Activated CD8-positive, alpha-beta T cell treated with anti-CD3 and anti-CD28 coated beads for 36 hours (primary cell): ENCODE measurements at places on chromosomes 3 and 15. TPM values are rescaled to one million over a fixed set of nuclear protein-coding genes. Genes with fewer than 3 reads are reported as not detected.

The TMC3 gene
- total RNA-seq = not detected

The ANP32A gene
- total RNA-seq = 239 TPM

The GPR149 gene
- total RNA-seq = not detected

The RTP1 gene
- total RNA-seq = not detected

The ARHGEF26 gene
- total RNA-seq = not detected

The TRIM59 gene
- 27.0 TPM for total RNA-seq

The NFKBIZ gene
- 70.6 TPM for total RNA-seq

The GOLGA6A gene
- not detected for total RNA-seq

The CYFIP1 gene
- 11.6 TPM for total RNA-seq

The GRAMD2A gene
- not detected for total RNA-seq

The GRIP2 gene
- not detected for total RNA-seq

The CIDEC gene
- total RNA-seq = not detected

The RETNLB gene
- not detected for total RNA-seq

DNA sequence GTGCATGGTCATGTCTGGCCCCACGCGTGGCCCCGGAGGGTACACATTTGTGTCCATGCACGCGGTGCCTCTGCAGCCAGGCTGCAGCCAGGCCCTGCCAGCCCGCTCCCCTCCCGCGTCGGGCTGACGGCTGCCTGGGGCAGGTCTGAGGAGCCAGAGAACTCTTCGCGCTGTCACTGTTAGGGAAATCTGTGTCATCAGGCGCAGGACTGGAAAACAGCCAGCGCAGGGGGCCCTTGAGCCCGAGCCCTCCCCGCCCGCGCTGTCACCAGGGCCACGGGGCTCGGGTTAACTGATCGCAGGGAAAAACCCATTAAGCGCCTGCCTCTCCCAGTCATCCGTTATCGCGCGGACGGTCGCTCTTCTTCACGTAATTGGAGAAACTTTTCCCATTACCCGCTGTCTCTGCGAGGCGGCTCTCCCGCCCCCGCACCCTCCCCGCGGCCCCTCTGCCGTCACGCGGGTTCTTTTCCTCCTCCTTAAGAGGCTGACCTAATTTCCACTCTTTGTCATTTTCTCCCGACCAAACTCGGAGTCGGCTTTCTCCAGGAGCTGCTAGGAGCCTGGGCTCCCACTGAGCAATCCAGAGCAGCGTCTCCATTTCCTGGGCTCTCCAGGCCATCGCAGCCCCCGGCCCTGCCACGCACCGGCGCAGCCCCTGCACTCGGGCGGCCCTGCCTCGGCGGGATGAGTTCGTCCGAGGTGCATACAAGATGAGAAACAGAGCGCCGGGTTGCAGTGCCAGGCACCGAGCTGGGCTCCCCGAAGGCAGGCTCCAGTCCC, 57.5 kb upstream of the PRR23E start:
- peaks cover 4% of the 10 kb centered on the region for H3K4me1 ChIP-seq
- DNase-seq = peak; percentile 31
- no peak overlapping the region for H3K4me3 ChIP-seq
- no peaks in the 10 kb centered on the region for H3K36me3 ChIP-seq

DNA sequence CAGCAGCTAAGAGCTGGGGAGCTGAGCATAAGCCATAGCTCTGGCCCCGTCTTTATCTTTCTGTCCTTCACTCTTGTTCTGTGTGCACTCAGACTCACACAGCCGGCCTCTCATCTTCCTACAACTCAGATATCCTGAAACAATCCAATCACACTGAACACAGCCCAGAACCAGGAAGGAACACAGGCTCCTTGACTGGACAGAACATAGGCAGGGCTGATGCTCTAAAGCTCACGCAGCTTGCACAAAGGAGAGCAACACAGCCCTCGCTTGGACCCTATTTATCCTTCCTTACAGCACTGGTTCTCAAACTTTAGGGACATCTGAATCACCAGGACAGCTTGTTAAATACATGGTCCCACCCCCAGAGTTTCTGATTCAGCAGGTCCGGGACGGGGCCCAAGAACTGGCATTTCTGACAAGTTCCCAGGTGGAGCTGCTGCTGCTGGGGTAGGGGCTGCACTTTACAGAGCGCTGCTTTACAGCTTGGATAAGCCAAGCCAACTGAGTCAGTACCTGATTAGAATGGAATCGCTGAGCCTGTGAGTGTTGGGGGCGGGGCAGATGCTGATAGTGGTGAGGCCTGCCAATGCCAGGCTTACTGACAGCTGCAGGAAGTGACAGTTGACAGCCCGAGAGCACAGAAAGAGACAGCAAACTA, 65.1 kb downstream of the MRPL46 start:
- DNase-seq = peak; percentile 67
- no peaks in the 10 kb centered on the region for H3K36me3 ChIP-seq
- H3K4me1 ChIP-seq = peaks cover 11% of the 10 kb centered on the region

DNA sequence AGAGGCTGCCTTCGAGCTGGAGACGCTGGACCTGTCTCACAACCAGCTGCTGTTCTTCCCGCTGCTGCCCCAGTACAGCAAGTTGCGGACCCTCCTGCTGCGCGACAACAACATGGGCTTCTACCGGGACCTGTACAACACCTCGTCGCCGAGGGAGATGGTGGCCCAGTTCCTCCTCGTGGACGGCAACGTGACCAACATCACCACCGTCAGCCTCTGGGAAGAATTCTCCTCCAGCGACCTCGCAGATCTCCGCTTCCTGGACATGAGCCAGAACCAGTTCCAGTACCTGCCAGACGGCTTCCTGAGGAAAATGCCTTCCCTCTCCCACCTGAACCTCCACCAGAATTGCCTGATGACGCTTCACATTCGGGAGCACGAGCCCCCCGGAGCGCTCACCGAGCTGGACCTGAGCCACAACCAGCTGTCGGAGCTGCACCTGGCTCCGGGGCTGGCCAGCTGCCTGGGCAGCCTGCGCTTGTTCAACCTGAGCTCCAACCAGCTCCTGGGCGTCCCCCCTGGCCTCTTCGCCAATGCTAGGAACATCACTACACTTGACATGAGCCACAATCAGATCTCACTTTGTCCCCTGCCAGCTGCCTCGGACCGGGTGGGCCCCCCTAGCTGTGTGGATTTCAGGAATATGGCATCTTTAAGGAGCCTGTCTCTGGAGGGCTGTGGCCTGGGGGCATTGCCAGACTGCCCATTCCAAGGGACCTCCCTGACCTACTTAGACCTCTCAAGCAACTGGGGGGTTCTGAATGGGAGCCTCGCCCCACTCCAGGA, 21.1 kb downstream of the NRROS start:
- DNase-seq = no peak
- H3K27me3 ChIP-seq = no peaks in the 10 kb centered on the region
- H3K27ac ChIP-seq = no peak overlapping the region
- peaks cover 17% of the 10 kb centered on the region for H3K36me3 ChIP-seq

DNA sequence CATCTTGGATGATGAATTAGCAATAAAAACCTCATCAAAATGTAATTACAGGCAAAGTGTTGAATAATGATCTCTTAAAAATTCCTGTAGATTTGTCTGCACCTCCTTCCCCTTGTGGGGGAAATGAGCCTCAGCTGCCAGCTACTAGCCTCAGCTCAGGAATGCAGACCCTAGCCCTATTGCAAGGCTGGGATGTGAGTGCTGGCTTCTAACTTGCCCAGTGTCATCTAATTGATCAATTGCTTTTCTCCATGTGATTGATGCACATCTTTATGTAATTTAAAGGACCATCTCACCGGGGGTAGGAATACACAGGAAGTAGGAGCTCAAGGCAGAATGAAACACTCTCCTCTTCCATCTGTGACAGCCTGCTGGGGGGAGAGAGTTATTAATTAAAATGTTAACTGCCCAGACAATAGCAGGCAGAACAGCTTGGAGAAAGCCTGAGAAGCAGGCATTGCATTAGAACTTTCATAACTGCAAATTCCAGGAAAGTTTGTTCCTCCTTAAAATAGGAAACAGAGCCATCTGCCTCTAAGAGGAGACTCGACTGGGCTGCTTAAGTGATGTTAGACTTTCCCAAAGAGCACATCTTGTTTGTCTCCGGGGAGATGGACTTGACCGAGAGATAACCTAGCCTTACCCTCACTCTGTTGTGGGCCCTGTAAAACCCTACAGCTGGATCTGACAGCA, 69.6 kb downstream of the LRTM1 start:
- DNase-seq = no peak
- no peak overlapping the region for H3K4me3 ChIP-seq
- H3K27ac ChIP-seq = no peak overlapping the region

- DNase-seq = no peak
- H3K27me3 ChIP-seq = peaks cover 4% of the 10 kb centered on the region
- no peak overlapping the region for H3K4me3 ChIP-seq
- H3K4me1 ChIP-seq = no peaks in the 10 kb centered on the region
- H3K27ac ChIP-seq = no peak overlapping the region
- H3K36me3 ChIP-seq = no peaks in the 10 kb centered on the region
Measured at GRCh38 chr3:110526777-110527727, 544.6 kb upstream of the NECTIN3 start.

DNA sequence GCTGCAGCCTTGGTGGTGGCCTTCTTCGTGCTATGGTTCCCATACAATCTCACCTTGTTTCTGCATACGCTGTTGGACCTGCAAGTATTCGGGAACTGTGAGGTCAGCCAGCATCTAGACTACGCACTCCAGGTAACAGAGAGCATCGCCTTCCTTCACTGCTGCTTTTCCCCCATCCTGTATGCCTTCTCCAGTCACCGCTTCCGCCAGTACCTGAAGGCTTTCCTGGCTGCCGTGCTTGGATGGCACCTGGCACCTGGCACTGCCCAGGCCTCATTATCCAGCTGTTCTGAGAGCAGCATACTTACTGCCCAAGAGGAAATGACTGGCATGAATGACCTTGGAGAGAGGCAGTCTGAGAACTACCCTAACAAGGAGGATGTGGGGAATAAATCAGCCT, 10.4 kb downstream of the CYP8B1 start:
- H3K36me3 ChIP-seq = no peaks in the 10 kb centered on the region
- no peaks in the 10 kb centered on the region for H3K4me1 ChIP-seq
- H3K4me3 ChIP-seq = no peak overlapping the region
- H3K27me3 ChIP-seq = peaks cover 4% of the 10 kb centered on the region
- H3K27ac ChIP-seq = no peak overlapping the region

DNA sequence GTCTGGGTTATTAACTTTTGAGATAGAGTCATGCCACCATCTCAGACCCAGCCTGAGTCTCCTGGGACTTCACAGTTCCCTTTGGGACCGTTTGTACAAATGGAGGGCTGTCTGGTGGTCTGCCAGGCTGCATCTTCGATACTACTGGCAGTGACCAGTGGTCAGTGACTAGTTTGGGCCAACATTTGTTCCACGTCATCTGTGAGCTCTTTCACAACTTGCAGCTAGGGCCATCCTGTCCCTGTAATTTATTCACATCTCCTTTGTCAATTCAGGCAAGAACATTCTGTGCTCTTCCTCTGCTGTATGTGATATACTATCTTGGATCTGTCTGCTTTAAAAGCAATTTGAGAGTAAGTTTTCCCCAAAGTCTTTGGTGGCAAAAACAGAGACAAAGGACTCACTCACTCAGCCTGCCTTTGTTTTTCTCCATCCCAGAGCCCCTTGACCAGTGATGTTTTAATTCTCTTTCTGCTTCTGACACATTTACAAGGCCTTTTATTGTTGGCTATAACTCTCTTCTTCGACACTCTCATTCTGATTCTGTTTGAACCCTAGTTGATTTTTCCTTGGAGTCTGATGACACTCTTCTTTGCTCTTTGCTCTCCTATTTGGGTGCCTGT, 353.4 kb downstream of the EPHB1 start:
- no peaks in the 10 kb centered on the region for H3K36me3 ChIP-seq
- H3K4me3 ChIP-seq = no peak overlapping the region

DNA sequence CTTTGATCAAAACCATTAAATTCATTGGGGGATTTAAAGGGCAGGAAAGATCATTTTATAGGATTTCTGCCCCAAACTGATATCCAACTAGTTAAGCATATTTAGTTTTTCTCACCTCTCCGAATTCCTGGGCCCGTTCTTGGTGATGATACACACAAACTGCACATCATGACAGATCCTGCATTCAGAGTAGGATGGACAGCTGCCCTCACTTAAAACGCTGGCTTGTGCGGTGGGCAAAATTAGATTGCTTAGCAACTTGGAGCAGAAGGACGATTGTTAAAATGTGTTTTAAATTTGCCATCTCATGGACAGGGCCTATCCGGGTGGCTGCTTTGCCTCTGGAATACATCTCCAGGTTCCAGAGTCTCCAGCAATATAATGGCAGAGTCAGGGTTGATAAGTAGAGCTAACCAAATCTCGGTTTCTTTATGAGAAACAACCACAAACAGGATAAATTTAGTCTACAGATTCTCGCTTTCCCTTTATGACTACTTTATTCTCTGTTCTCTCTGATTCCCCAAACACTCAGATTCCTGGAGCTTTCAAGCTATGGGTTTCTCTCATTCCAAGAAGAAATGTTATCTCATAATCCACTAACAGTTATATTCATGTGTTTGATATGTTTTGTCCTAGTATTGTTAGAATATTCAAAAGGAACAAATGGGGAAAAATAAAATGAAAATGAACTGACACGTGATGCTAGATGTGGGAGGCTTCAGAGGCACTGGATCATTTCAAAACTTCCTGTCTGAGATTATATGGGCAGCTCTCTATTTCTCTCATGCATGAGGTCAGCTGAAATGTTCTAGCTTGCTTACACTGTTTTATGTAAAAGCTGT, 1014.1 kb upstream of the SEMA6D start:
- H3K4me3 ChIP-seq = no peak overlapping the region
- no peaks in the 10 kb centered on the region for H3K36me3 ChIP-seq
- no peak overlapping the region for H3K27ac ChIP-seq
- no peak for DNase-seq
- no peaks in the 10 kb centered on the region for H3K4me1 ChIP-seq

- DNase-seq = no peak
- no peak overlapping the region for H3K27ac ChIP-seq
- peaks cover 14% of the 10 kb centered on the region for H3K27me3 ChIP-seq
- H3K4me3 ChIP-seq = no peak overlapping the region
- no peaks in the 10 kb centered on the region for H3K36me3 ChIP-seq
Measured at GRCh38 chr15:73038220-73038619, 14.0 kb upstream of the NEO1 start.

GRCh38 chr3:138032567-138032966, 22.6 kb downstream of the CLDN18 start:
- no peaks in the 10 kb centered on the region for H3K36me3 ChIP-seq
- H3K27me3 ChIP-seq = peaks cover 14% of the 10 kb centered on the region
- H3K4me1 ChIP-seq = no peaks in the 10 kb centered on the region
- H3K4me3 ChIP-seq = no peak overlapping the region
- DNase-seq = no peak

DNA sequence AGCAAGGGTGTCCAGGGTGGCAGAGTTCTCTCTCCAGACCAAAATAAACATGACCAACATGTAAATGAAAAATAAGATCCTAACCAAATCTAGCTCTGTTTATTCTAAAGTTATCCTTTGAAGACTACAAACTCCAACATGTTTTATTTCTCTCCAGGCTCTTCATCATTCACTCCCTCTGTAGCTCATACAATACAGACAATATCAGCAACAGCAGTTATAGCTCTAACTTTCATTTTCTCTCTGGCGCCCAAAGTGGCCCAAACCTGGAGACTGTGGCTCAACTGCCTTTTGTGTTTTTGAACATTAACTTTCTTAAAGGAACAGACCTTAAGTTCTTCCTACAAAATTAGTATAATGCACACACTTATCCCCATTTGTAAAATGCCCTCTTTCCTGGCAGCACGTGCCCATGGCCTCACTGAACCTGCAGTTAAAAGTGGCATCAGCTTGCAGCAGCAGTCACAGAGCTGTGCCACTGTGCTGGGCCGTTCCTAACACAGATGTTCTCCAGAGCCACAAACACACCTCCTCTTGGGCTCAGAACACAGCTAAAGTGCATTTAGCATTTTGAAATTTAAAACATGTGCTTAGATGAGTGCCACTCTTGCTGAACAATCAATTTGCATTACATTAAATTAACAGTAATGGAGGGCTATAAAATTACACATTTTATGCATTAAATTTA, 91.9 kb downstream of the RORA start:
- H3K27me3 ChIP-seq = peaks cover 17% of the 10 kb centered on the region
- no peaks in the 10 kb centered on the region for H3K4me1 ChIP-seq
- DNase-seq = no peak
- H3K36me3 ChIP-seq = no peaks in the 10 kb centered on the region
